ENCODE measurements at places on chromosomes 16 and 17.
A peak's percentile ranks its signal among the peaks of the same experiment; 100 is the strongest.

DNA sequence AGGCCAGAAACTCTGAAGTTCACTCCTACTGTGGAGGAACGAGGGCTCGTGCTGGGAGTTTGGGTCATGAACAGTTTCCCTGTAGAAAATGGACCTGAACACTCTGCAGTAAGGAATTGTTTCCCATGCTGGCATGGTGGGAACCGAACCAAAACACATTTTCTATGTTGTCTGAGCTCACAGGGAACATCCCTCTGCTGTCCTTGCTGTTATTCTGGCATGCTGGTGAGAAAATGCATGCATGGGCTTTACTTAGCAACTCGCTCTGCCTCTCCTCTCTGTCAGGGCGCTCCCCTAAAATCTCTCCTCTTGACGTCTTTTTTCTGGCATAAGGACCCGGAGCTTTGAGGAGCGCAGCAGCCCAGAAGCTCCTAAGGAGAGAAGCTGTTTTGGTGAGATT, 5.4 kb downstream of the RTN4RL1 start:
- no peak for DNase-seq

DNA sequence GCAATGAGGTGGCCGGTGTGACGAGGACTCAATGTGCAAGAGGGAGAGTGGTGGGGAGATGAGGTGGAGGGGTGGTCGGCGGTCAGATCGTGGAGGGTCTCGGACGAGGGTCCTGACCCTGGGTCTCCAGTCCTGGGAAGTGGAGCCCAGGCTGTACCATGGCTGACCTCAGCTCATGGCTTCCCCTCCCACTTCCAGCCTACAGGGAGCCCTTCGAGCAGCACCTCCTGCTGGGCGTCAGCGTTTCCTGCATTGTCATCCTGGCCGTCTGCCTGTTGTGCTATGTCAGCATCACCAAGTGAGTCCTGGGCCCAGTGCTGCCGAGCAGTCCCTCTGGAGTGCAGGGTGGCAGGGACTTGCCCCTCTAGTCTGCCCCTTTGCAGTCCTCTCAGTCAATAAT, 41.8 kb downstream of the IL4R start:
- no peak for DNase-seq

DNA sequence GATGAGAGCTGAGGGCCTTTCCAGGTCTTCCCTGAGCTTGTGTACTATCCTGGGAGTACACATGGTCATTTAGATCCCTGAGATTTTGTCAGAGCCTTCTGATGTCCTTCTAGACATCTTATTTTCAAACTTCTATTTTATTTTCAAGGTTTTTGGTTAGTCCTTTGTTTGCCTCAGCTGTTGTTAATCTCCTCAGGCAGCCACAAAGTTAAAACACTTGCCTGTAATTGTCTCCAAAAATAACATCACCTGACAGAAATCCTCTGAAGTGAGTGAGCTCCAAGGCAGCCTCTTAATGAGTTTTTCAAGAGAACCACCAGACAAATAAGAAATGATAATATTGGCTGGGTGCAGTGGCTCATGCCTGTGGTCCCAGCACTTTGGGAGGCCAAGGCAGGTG, 43.8 kb upstream of the CPHXL start:
- no peak for DNase-seq

DNA sequence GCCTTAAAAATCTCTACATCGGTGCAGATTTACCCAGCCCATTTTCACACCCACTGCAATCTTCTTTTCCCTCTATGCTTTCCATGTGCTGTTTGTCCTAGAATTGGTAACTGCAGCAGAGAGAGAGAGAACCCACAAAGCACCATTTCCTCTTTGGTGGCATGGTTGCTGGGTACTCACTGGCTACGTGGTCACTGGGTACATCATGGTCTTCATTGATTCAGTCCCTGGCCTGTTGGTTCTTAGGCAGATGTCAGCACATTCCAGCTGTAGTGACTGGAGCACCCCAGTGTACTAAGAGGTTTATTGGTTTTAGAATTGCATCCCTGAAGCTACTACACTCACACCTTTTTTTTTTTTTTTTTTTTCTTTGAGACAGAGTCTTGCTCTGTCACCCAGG, 156.1 kb upstream of the CACNG5 start:
- no peak for DNase-seq

DNA sequence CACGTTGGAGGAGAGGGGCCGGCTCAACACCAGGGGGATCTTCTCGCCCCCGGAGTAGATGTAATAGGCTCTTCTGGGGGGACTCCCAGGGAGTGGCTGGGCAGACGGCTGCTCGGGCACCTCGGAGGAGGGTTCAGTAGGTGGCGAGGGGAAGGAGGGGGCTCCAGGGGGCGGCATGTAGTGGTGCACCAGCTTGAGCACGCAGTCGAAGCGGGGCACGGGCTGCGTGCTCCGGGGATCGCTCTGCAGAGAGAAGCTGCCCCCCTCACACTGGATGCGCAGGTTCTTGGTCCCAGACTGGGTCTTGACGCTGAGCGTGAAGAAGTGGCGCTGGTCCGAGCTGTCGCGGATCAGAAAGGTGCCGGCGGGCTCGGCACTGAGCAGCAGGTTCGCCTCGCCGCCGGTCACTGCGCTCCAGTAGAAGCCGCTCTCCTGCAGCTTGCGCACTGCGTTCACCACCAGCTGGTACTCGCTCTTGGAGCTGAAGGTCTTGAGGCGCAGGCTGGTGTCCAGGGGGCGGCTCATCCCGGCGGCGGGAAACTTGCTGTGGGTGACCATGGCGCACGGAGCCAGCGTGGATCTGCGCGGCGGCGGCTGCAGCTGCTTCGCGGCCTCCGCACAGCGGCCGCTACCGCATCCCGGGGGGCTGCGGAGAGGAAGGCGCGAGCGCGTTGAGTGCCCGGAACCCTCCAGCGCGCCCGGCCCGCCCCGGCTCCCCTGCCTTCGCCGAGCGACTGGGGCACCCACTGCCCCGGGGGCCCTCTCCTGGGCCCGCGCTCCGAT, 1.1 kb downstream of the SOCS3 start:
- DNase-seq = no peak

- no peak for DNase-seq
Observed at GRCh38 chr16:66457888-66458287, 30.8 kb downstream of the BEAN1 start.

DNA sequence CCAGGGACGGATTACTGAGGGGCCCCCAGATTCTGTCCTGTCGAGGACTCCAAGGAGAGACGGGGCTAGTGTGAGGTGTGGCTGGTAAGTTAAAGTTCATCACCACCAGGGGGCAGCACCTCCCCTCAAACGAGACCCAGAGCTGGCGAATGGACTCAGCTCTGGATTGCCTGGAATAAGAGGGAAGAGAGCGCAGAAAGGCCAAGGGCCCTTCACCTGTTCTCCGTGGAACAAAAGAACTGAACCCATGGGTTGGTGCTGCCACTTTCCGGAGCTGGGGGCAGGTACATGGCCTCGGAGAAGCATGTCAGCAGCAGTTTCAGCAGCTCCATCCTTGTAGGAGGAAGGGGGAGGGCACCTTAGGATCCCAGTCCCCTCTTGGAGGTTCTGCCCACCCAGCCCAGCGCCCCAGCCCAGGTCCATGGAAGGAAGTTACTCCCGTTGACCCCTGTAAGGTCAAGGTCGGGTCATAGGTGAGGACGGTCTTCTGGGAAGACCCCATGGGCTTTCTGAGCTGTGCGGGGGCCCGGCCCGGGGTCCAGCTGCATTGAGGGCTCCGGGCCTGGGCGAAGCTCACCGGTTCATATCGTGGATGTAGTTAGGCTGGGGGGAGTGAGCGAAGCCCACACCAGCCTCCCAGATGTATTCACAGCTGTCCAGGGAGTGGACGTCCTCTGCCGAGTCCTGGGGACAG, 10.8 kb downstream of the HID1 start:
- peak; percentile 67 for DNase-seq

GRCh38 chr16:27109666-27110523, 43.2 kb downstream of the C16orf82 start:
- peak; percentile 29 for DNase-seq

DNA sequence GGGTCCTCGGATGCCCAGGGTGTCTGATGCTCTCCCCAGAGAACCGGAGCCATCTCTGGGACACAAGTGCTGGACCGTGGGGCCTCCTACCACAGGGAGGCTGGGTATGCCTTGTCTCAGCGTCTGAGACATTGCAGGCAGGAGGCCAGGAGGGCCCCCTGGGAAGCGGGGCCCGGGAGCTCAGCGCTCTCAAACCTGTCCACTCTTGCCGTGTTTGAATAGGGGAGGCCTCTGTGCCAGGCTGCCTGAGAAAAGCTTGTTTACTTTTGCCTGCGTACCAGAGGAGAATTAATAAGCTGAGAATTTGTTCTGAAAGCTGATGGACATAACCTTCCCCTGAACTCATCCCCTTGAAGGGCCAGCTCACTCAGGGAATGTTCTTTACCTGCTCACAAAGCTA, 163.8 kb downstream of the NTN1 start:
- no peak for DNase-seq

- no peak for DNase-seq
Observed at GRCh38 chr17:19494961-19495806, 38.5 kb upstream of the SLC47A1 start.

DNA sequence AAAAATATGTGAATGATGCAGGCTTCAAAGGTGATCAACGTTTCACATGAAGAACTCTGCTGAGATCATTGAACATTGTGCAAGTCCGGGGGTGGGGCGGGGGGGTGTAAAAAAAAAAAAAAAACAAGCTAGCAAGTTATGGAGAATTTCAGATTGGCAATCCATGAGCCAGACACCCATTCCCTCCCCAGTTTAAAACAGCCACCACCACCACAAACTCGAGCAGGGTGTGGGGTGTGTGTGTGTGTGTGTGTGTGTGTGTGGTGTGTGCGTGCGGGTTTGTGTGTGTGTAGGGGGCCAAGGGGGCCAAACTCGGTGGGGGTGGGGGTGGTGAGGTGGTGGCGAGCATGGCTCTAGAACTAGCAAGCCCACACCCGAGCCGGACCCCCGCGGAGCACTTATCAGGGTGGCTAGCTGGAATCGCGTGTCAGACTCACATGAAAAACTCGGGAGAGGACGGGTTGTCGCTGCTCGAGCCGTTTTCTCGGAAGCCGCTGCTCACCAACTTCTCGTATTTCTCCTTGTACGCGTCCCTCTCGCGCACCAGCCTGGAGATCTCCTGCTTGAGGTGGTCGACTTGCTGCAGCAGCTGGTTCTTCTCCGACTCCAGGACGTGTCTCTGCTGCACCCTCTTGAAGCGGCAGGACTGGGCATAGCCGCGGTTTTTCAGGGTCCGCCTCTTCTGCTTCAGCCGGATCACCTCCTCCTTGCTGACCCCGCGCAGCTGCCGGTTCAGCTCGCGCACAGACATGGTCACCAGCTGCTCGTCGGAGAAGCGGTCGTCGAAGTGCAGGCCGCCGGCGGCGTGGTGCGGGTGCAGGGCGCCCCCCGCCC, 2.0 kb downstream of the MAF start:
- no peak for DNase-seq

DNA sequence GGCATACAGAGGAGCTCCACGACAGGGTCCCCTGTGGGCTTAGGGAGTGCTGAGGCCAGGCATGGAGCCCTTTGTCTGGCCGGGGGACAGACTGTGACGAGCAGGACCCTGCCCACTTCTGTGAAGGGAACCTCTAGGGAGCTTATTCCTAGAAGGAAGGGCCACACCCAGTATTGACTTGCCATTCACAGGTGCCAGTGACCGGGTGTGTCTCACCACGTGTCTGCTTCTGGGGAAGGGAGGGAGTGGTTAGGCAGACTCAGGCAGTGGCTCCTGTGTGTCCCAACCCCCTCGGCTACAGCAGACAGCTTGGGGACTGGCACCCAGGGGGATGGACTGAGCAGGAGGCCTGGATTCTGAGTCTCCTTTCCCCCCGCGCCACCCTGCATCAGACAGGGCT, 57.2 kb downstream of the SOCS1 start:
- no peak for DNase-seq

DNA sequence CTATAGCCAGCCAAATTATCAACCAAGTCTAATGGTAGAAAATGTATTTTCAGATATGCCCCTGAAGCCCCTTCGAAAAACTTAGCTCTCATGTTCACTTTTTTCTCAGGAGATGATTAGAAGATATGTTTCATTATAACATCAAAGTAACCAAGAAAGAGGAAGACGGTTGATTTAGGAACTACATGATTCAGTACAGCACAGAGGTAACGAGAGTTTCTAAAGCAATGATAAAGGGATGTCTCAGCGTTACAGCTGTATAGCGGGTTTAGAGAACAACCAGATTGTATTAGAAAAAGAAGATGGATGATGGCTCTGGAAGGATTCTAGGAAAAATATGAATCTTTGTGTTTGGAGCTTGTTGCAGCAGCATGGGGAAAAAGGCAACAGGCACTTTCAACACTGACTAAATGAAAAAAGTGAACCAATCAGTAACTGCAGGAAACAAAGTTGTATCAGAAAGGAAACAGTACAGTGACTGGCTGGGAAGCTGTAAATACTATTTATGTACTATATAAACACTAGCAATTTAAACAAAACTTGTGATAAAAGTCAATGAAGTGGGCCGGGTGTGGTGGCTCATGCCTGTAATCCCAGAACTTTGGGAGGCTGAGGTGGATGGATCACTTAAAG, 21.5 kb downstream of the MBTD1 start:
- no peak for DNase-seq

DNA sequence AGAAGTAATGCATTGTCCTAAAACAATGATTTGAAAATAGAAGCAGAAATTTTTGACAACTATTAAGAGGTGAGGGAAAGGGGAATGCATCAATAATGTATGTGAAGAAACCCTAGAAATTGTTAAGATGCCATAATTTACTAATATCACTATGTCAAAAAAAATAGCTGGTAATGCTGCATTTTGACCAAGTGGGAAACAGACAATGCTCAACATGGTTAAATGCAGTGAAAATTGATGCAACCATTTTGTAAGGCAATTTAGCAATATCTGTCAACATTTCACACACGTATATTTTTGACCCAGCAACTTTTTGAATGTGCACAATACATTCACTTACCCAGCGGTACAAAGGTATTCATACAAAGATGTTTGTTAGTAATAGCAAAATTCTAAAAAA, 381.6 kb downstream of the CDH11 start:
- DNase-seq = no peak

DNA sequence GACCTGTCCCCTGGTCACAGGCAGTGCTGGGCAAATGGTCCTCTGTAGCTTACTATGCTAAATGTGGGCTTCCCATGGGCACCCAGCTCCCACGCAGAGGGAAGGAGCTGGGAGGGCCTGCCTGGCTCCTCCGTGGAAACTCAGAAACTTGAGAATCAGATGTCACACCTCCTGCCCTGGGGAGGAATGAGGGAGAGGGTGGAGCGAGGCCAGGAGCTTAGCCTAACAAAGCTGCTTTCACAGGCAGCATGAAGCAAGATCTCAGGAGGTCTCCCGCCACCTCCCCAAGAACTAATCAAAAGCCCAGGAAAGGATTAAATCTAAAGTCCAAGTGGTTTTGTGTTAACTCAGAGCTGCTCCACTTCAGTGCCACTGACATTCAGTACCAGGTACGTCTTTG, 33.6 kb upstream of the XYLT2 start:
- no peak for DNase-seq

GRCh38 chr17:79804856-79805696, 8.2 kb upstream of the CBX8 start:
- no peak for DNase-seq

DNA sequence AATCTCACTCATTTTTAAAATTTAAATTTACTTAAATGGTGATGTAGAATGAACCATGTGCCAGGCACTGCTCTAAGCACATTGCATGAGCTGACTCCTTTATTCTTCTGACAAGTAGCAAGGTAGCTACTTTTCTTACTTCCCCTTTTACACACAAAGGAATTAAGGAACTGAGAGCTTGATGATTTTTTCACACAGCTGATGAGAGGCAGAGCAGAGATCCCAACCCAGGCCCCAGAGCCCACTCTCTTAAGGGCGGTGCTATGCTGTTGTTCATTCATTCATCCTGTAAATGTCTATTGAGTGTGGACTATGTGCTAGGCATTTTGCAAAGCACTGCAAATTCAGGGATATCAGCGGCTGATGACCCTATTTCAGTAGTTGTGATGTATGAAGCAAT, 17.9 kb downstream of the SEC14L5 start:
- no peak for DNase-seq

- no peak for DNase-seq
Observed at GRCh38 chr17:74579900-74580299, 12.2 kb downstream of the CD300LD start.
